Lung (tissue), 17 donors: ENCODE measurements at places on chromosomes 3 and 15. TPM values are rescaled to one million over a fixed set of nuclear protein-coding genes. Genes with fewer than 3 reads are reported as not detected.

The MGLL gene
- total RNA-seq: 67.0 TPM

DNA sequence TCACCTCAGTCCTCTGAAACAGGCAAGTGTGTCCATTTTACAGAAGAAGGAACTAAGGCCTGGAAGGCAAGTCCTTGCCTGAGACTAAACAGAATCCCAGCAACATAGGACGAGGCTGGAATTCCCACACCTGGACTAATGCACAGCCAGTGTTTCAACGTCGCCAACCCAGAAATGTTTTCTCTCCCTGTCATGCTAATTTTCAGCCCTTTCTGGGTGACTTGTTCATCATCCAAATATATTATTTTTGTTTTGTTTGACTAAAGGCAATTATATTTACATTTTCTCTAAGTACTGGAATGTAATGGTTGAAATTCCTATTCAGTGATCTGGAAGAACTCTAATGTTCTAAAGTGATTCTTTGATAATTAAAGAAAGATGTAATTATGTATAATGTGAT is 51.8 kb downstream of the BTD start:
- no peak for DNase-seq

- no peak for DNase-seq
Observed at GRCh38 chr15:31328969-31329639, 2.5 kb downstream of the KLF13 start.

DNA sequence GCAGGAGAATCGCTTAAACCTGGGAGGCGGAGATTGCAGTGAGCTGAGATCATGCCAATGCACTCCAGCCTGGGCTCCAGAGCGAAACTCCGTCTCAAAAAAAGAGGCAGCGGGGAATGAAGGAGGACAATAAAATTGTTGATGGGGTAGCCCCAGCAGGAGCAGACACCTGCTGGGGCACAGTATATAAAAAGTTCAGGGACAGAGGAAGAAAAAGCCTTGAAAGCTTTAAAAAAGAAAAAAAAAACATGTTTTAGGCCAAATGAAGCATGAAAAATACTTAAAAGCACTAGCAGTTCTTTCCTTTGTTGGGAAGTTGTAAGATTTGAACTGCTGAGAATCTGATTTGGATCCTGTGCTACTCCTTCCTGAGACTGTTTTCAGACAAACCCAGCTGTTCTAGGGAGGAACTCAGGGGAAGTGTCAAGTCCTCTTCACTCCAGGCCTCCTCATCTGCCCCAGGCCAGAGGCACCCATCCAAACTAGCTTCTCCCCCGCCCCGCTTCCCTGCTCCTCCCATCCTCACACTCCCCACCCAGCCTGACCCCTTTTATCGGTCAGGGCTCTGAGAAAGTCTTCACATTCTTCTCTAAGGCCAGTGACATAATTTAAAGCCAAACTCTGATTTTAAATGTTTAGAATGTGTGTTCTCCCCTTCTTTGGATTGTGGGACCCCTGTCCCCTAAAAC is 4.9 kb downstream of the IL17RD start:
- peak; percentile 32 for DNase-seq

DNA sequence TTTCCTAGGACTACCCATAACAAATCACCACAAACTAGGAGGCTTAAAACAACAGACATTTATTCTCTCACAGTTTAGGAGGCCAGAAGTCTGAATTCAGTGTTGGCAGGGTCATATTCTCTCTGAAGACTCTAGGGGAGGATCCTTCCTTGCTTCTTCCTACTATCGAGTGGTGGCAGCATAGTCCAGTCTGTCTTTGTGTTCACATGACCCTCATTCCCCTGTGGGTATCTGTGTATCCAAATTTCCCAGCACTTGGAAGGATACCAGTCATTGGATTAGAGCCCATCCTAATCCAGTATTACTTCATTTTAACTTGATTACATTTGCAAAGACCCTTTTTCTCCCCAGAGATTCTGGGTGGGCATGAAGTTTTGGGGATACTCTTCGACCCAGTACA is 63.8 kb downstream of the GMPS start:
- no peak for DNase-seq
